Activated CD4-positive, alpha-beta T cell treated with anti-CD3 and anti-CD28 coated beads, Interleukin-10, Interleukin-2, amounts not matched to agents 100 ng/mL and 50 ng/mL, durations not matched to agents 16 hours and 8 hours (primary cell): ENCODE measurements at places on chromosomes 2 and 18.

GRCh38 chr18:13401404-13401803 lies 182.8 kb downstream of the LDLRAD4 start:
- no peak for DNase-seq

DNA sequence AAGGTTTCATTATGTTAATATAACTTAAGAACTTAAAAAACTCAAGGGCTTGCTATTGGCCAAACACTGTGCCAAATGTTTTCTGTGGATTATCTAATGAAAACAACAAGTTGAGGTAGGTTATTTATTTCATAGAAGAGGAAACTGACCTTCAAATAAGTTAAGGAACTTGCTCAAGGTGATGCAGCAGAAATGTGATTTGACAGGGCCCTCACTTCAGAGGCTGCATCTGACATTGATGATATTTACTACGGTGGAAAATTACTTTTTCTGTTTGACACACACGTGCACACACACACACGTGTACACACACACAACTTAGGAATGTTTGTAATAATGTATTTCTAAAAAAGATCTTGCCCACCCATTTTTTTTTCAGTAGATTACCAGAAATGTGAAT lies 137.2 kb upstream of the CXCR4 start:
- DNase-seq, result no peak

- no peak for DNase-seq
These were observed 3.1 kb downstream of the DSC3 start for GRCh38 chr18:31039426-31039825.

DNA sequence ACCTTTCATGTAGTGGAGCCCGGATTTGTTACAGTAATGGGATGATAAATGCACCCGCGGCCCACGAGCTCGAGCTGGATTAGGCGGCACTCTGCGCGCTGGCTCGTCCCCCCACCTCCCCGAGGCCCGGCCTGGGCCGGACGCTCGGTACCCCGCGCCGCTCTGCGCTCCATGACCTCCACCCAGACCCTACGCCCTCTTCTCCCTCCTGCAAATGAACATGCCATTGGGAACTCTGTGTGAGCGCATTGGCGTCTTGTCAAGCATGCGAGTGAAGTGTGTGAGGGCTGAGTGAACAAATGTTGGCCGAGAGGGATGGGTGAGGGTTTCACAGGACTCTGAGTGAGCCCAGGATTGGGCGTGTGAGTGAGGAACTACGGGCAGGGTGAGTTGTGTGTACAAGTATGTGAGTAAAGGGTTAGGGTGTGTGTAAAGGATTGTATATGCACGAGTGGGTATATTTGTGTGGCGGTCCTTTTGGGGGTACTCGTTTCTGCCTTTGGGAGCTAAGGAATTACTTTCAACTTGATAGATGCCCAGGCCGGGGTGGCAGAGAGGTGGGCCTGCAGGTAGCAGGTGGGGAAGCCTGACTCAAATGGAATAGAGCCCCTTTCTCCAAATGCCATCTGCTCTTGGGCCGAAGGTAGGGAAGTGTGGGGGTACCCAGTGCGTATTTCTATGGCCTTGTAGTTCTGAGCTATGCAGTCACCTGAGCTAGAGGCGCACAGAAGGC lies 2.9 kb upstream of the EN1 start:
- no peak for DNase-seq

DNA sequence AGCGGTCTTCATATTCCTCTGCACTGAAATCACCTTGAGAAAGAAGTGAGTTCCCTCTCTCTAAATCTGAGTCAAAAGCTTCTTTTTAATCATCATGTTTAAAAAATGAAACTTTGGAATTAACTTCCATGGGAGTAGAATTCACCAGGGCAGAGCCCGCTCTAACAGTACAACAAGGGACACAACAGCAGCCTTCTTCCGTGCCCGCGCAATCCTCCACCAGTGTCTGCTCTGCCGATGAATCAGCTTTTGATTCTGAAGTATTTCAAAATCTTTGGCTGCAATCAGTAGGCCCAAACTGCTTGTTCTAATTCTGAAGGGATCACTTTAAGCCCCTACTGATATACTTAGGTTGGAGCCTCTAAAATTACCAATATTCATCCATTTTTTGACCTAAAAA lies 76.9 kb downstream of the USP40 start:
- DNase-seq, result no peak

DNA sequence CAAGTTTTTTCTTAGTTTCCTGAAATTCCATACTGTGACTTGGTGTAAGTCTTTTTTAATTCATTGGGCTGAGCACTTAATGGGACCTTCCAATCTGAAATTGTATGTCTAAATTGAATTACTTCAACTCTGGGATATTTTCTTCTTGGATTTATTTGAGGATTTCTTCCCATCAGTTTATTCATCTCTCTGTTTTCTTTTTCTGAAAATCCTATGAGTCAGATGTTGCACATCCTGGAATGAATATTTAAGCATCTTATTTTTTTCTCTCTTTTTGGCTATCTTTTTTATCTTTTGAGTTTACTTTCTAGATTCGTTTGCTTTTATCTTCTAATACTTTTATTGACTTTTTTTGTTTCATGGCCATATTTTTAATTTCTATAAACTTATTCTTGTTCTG lies 55.4 kb upstream of the ACYP2 start:
- DNase-seq, result no peak

GRCh38 chr2:33033606-33034081 lies 86.9 kb downstream of the LTBP1 start:
- DNase-seq, result no peak

GRCh38 chr2:24892928-24893327 lies 27.1 kb downstream of the ADCY3 start:
- DNase-seq, result no peak
